ENCODE measurements at places on chromosomes 2 and 18. TPM values are rescaled to one million over a fixed set of nuclear protein-coding genes. Genes with fewer than 3 reads are reported as not detected.

IL1RL2 gene
- total RNA-seq = not detected

SELENOI gene
- 66.0 TPM for total RNA-seq

IL1B gene
- total RNA-seq = not detected

GRCh38 chr2:41621095-41621494, 426.7 kb upstream of the PKDCC start:
- H3K4me3 ChIP-seq = no peak overlapping the region
- H3K4me1 ChIP-seq = no peaks in the 10 kb centered on the region
- H3K36me3 ChIP-seq = no peaks in the 10 kb centered on the region
- H3K27ac ChIP-seq = no peak overlapping the region

PRKAG3 gene
- total RNA-seq = not detected

- H3K36me3 ChIP-seq = no peaks in the 10 kb centered on the region
- H3K27ac ChIP-seq = no peak overlapping the region
- H3K27me3 ChIP-seq = peaks cover 1% of the 10 kb centered on the region
- peak; percentile 58 for DNase-seq
- H3K4me3 ChIP-seq = no peak overlapping the region
- H3K4me1 ChIP-seq = no peaks in the 10 kb centered on the region
Observed at GRCh38 chr2:1886405-1886992, 142.2 kb upstream of the PXDN start.

GRCh38 chr2:20048488-20049448, 2.7 kb downstream of the LAPTM4A start:
- H3K4me1 ChIP-seq = peaks cover 58% of the 10 kb centered on the region
- no peaks in the 10 kb centered on the region for H3K27me3 ChIP-seq
- 0 out of 2 replicates have a peak, but pooled peaks cover 1% of the 10 kb centered on the region for H3K36me3 ChIP-seq

- DNase-seq = no peak
- H3K4me3 ChIP-seq = no peak overlapping the region
Observed at GRCh38 chr2:65870826-65871225, 438.4 kb upstream of the SPRED2 start.

DNA sequence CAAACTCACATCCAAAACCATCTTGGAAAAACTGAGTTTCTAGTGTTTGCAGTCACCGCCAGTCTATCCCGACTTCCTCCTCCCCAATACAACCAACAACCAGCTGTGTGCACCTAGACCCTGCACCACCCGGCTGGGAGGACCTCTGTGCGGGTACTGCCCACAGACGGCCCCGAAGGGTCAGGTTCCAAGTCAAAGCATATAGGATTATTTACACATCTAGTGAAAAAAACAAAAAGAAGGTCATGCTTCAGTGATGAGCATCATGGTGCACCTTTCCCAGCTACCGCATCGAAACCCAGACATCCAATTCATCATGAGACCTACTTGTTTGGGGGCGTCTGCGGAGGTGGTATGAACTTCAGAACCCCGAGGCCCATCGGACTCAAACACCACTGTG, 124.8 kb downstream of the ZNF516 start:
- no peaks in the 10 kb centered on the region for H3K27me3 ChIP-seq
- no peaks in the 10 kb centered on the region for H3K4me1 ChIP-seq
- H3K4me3 ChIP-seq = no peak overlapping the region
- no peak overlapping the region for H3K27ac ChIP-seq
- DNase-seq = no peak

GRCh38 chr2:171235262-171235881, 74.7 kb upstream of the TLK1 start:
- no peaks in the 10 kb centered on the region for H3K36me3 ChIP-seq
- H3K4me3 ChIP-seq = no peak overlapping the region
- no peaks in the 10 kb centered on the region for H3K4me1 ChIP-seq

- H3K27ac ChIP-seq = no peak overlapping the region
- DNase-seq = no peak
- H3K4me1 ChIP-seq = no peaks in the 10 kb centered on the region
Observed at GRCh38 chr2:63163161-63163820, 112.7 kb downstream of the OTX1 start.

TMEM198 gene
- 11.6 TPM for total RNA-seq

DNA sequence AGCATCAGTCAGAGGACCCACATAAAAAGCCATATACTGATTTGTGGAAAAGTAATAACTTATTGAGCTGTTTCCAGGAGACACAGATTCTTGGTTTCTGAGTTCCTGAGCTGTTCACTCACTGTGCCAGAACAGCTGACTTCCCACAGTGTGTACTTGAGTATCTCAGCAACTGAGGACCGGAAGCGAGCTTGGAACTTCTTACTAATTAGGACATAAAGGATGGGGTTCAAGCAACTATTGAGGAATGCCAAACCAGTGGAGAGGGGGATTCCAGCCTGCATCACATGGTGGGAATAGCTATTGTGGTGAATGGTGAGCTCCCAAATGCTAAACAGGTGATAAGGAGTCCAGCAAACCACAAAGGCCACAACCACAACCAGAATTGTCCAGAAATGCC, 16.4 kb downstream of the EEF1B2 start:
- no peak for DNase-seq
- no peaks in the 10 kb centered on the region for H3K27me3 ChIP-seq
- no peaks in the 10 kb centered on the region for H3K4me1 ChIP-seq
- H3K4me3 ChIP-seq = no peak overlapping the region
- H3K27ac ChIP-seq = no peak overlapping the region

DNA sequence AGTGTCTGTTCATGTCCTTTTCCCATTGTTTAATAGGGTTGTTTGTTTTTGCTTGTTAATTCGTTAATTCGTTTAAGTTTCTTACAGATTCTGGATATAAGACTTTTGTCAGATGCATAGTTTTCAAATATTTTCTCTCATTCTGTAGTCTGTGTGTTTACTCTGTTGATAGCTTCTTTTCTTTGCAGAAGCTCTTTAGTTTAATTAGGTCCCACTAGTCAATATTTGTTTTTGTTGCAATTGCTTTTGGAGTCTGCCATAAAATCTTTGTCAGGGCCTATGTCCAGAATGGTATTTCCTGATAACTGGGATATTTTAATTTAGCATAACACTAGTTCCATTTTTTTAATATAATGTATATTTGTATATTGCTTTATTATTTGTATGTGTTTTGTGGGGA, 1380.1 kb downstream of the SUCLG1 start:
- no peak for DNase-seq
- H3K27me3 ChIP-seq = no peaks in the 10 kb centered on the region
- H3K36me3 ChIP-seq = no peaks in the 10 kb centered on the region
- no peak overlapping the region for H3K4me3 ChIP-seq

DNA sequence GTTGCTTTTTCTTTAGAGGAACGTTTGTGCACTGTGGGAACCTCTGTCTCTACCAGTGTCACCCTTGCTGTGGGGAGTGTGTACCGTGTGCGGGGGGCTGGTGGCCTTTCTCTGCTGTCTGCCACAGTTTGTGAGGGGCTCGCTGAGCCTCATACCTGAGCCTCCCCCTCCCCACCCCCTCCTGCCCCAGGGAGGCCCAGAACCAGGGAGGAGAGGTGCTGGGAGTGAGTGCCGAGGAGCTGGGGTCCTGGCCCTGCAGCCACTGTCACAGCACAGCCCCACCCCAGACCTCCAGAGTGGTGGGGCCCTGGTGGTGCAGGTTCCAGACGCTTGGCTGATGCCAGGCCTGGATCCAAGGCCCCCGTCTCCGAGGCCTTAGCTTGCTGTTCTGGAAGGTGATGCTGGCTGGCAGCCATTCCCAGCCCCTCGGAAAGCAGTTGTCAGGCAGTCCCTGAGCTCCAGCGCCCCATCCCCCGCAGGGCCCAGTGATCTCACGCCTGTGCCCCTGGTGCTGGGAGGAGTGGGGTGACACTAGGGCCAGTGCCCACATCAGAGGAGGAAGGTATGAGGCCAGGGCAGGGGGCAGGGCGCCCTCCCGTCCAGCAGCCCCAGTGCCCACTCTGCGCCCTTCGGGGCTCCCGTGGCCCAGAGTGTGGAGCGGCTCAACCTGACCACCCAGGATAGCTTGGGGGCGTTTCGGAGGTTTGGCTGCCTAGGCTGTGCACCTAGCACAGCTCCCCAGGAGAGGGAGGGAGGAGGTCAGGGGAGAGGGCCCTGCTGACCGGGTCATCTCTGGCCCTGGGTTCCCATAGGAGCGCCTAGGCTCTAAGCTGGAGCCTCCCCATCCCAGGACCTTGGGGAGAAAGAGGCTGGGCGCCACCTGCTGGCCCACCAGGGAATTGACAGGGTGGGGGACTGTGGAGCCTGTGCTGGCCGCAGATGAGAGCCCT, 53.0 kb upstream of the ALPP start:
- no peaks in the 10 kb centered on the region for H3K27me3 ChIP-seq
- H3K4me3 ChIP-seq = no peak overlapping the region
- H3K4me1 ChIP-seq = peaks cover 8% of the 10 kb centered on the region

- no peak for DNase-seq
- H3K4me3 ChIP-seq = no peak overlapping the region
- H3K27me3 ChIP-seq = peaks cover 90% of the 10 kb centered on the region
- no peak overlapping the region for H3K27ac ChIP-seq
Observed at GRCh38 chr2:44956843-44957242, 15.3 kb downstream of the SIX3 start.

DNA sequence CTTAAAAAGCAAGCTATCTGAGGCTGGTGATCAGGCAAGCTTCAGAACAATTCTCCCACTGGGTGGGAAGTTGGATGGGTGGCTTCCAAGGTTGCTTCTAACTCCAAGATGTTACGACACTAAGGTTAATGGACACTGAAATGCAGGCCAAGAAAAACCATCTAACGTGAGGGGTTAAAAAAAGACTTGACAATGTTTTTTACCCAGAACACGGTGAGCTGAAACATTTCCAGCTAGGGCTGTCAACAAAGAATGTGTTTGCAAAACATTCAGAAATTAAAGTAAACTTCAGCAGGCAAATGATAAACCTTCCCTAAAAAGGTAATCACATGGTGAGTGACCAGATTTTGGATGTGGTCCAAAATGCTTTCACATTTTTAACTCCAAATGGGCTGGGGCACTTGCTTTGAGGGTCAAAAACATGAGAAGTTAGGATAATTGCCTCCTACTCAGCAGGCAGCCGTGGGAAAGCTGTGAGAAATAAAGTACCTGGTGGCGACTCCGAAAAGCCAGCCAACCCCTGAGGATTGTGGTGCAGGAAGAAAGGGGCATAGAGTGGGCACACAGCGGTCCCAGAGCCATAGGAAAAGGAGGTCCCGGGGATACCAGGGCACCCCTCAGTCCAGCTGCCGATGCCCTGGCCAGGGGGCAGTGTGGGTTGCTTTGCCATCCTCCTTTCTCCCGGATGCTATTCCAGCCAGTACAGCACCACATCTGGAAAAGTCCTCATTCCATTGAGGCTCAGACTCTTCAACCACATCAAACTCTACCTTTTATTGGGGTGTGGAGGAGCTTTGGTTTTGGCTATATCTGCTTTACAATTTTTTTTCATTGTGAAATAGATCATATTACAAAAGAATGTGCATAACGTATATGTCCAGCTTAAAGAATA, 90.0 kb upstream of the ATL2 start:
- peaks cover 49% of the 10 kb centered on the region for H3K4me1 ChIP-seq
- no peak overlapping the region for H3K4me3 ChIP-seq
- H3K36me3 ChIP-seq = no peaks in the 10 kb centered on the region
- no peaks in the 10 kb centered on the region for H3K27me3 ChIP-seq

MEIS1 gene
- total RNA-seq = 6.0 TPM

SPP2 gene
- total RNA-seq = not detected

TCF23 gene
- 0.04 TPM for total RNA-seq

GRCh38 chr2:218005028-218005427, 2.2 kb upstream of the TNS1 start:
- no peak overlapping the region for H3K4me3 ChIP-seq
- peaks cover 68% of the 10 kb centered on the region for H3K27me3 ChIP-seq
- H3K4me1 ChIP-seq = peaks cover 6% of the 10 kb centered on the region
- no peak overlapping the region for H3K27ac ChIP-seq
- no peaks in the 10 kb centered on the region for H3K36me3 ChIP-seq

DNA sequence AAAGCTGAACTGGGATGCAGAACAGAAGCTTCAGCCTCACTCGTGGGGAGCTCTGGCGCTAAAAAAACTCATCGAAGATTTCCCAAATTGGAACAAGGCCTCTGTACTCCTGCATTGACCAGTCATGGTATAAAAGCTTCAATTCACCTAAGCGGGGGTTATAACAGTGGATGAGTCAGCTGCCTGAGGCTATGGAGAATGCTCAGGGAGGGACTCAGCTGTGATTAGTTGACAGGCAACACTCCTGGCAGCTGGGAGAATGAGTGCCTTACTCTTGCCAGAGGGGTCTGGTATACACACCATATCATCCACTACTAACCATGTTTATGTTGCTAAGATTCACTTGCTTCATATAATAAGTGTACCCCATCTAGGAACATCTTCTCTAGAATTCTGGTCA, 350.6 kb upstream of the VRK2 start:
- no peak overlapping the region for H3K4me3 ChIP-seq
- H3K27ac ChIP-seq = no peak overlapping the region
- no peaks in the 10 kb centered on the region for H3K36me3 ChIP-seq
- H3K4me1 ChIP-seq = no peaks in the 10 kb centered on the region

GRCh38 chr2:173948842-173949241, 16.3 kb downstream of the SP3 start:
- DNase-seq = no peak
- no peaks in the 10 kb centered on the region for H3K27me3 ChIP-seq
- H3K4me1 ChIP-seq = peaks cover 26% of the 10 kb centered on the region

MAPRE3 gene
- 0.31 TPM for total RNA-seq

DNA sequence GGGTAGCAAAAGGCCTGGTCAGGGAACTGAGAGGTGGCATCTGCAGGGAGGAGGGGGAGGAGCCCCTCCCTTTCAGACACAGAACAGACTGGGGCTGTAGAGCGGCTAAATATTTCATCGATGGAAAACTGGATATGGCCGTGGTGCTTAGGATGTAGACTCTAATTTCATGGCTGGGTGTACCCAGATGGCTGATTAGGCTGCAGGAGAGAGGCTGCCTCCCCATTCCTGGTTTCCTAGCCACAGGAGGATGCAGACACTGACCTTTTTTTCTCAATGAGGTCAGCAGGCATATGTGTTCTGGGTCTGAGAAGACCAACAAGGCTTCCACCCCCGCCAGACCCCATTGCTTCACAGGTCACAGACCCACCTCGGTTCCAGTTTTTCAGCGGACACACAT, 79.3 kb upstream of the STPG4 start:
- no peak for DNase-seq
- no peaks in the 10 kb centered on the region for H3K36me3 ChIP-seq
- peaks cover 30% of the 10 kb centered on the region for H3K4me1 ChIP-seq
- peaks cover 56% of the 10 kb centered on the region for H3K27me3 ChIP-seq
- no peak overlapping the region for H3K27ac ChIP-seq
- H3K4me3 ChIP-seq = no peak overlapping the region

DNA sequence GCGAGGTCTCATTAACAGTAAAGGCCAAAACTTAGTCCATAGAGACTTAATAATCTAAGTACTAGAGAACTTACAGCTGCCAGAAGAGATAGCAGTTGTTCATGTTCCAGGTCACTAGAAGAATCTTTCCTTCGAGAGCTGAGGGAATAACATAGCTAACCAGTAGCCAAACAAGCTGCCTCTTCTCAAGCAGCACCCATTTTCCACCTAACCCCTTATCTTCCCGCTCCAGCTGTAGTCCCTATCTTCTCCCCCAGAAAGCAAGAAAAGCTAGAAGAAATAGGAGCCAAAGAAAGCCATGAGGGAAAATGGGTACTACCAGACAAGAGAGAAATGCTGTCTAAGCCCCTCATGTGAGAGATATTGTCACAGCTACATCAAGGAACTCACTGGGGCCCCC, 24.0 kb downstream of the SULT1C4 start:
- no peak for DNase-seq
- no peaks in the 10 kb centered on the region for H3K36me3 ChIP-seq
- H3K27me3 ChIP-seq = no peaks in the 10 kb centered on the region
- H3K4me1 ChIP-seq = no peaks in the 10 kb centered on the region

- H3K4me3 ChIP-seq = no peak overlapping the region
- no peak overlapping the region for H3K27ac ChIP-seq
- no peaks in the 10 kb centered on the region for H3K27me3 ChIP-seq
- no peaks in the 10 kb centered on the region for H3K36me3 ChIP-seq
Observed at GRCh38 chr18:45049578-45050319, 369.1 kb downstream of the SETBP1 start.

LOXHD1 gene
- not detected for total RNA-seq

GDF7 gene
- total RNA-seq = 10.2 TPM
